Neural crest cell (in vitro differentiated cells): ENCODE measurements at places on chromosomes 6 and 20. TPM values are rescaled to one million over a fixed set of nuclear protein-coding genes. Genes with fewer than 3 reads are reported as not detected.
A peak's percentile ranks its signal among the peaks of the same experiment; 100 is the strongest.

HUS1B gene
- total RNA-seq = 0.40 and 0.59 TPM in 2 replicates

OR2B6 gene
- not detected in 2 replicates for total RNA-seq

C20orf204 gene
- total RNA-seq = 2.1 and 2.3 TPM in 2 replicates

ID4 gene
- 104 and 106 TPM in 2 replicates for total RNA-seq

DTD1 gene
- 68.2 and 73.4 TPM in 2 replicates for total RNA-seq

UNC5CL gene
- 1.5 and 1.6 TPM in 2 replicates for total RNA-seq

LY6G6F gene
- total RNA-seq = not detected in 2 replicates

GRCh38 chr20:31721408-31722256 lies 1.0 kb downstream of the BCL2L1 start:
- DNase-seq = no peak

DNA sequence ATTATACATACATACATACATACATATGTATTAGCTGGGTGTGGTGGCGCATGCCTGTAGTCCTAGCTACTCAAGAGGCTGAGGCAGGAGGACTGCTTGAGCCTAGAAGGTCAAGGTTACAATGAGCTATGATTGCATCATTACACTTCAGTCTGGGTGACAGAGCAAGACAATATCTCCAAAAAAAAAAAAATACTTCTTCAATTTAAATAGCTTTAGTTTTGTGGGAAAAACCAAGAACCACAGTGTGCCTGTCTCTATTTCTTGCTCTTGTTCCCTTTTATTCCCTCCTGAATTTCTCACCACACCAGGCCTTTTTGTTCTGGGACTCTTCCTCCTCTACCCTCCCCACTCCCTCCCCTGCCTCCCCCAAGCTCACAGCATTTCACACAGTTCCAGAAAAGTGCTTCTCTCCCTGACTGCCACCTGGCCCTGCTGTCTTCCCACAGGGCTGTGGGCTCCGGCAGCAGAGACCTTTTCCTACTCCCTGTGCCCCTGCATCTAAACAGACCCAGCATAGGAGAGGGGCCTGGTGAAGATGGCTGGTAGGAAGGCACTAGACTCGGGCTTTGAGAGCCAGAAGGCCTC lies 1.3 kb downstream of the C20orf203 start:
- DNase-seq = no peak

DNA sequence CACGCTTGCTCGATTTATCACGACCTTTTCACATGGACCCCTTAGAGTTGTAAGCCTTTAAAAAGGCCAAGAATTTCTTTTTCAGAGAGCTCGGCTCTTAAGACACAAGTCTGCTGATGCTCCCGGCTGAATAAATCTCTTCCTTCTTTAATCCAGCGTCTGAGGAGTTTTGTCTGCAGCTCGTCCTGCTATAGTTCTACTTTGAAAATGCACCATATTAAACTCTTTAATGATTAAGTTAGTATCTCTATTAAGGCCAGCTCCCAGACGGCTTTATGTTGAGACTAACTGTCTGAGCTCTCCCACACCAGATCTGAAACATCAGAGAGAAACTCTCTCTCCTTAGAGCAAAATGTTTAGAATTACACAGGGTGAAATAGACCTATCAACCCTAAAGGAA lies 18.0 kb upstream of the GSTA3 start:
- no peak for DNase-seq

GRCh38 chr20:62289898-62290297 lies 12.9 kb upstream of the ADRM1 start:
- DNase-seq = no peak

DNA sequence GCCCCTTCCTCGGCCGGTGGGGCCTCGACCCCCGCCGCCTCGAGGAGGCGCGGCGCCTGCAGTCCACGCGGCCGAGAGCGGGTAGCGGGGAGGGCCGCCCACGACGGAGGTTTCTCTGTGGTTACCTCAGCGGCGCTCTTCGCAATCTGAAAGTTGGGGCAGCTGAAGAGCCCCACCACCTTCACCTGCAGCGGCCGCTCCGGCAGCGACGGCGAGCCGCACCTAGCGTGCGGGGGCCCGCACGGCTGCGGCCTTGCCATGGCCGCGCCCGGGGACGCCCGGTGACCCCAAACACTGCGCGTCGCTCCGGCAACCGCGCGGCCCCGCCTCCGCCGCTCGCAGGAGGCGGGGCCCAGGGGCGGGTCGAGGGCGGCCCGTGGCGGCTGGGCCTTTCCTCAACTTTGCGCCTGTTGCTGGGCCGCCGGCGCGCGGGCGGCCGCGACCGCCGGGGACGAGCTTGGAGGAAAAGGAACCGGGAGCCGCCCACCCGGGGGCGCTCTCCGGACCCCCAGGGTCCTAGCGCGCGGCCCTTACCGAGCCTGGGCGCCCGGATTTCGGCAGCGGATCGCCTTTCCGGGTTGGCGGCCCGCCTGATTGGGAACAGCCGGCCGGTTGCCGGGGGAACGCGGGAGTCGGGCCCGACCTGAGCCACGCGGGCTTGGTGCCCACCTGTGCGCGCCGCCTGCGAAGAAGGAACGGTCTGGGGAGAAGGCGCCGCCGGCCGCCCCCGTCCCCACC lies at the start of the genes PPIL6 and SMPD2:
Gene PPIL6, minus strand, starts transcription at position 298 of the 738 bp plus-strand sequence. Its CDS starts 38 bp downstream, at position 260.
Gene SMPD2, plus strand, starts transcription at position 394 of the 738 bp plus-strand sequence. CDS start 398 bp downstream, outside the sequence.
- DNase-seq = peak; percentile 72

DNA sequence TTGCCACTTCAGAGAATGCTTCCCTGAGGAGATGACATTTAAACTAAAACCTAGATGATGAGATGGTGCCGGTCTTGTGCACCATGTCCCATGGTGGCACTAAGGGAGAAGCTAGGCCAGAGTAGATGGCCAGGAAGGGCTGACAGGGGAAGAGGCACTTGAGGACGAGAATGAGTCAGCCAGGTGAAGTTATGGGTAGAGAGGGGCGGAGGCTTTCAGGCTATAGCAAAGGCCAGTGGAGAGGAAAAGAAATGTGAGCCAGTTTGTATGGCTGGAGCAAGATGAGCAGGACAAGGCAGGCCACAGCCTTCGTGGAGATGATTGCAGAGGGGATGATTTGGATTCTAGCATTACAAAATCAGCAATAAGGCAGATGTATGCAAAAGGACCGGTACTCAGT lies 44.7 kb upstream of the ADGRF4 start:
- no peak for DNase-seq

DNA sequence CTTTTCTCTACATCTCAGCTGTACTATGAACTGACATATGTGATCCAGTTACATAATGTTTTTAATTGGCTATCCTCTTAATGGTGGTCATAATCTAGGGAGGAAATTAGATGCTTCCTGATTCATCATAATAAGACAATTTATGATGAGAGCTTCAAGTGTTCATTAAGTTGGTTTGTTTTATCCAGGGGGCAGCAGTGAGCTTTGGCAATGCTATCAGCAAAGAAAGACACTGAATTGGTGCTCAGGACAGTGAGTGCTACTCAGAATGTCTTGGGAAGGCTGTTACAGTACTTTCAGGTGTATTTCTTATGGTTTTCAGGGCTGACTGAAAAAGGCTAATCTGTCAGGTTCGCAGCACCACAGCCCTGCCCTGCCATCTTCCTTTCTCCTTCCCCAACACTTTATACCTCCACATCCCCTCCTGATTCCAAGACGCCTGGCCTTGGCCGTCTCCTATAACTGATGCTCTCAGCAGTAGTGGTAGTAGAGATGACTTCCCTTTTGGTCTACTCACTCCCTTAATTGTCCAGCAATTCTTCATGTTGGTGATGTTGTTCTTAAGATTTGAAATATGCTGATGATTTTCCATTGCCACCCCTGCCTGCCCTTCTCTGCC lies 67.0 kb upstream of the TNFAIP3 start:
- no peak for DNase-seq

- no peak for DNase-seq
These were observed 127.4 kb downstream of the GJA10 start for GRCh38 chr6:90021711-90022110.

GRCh38 chr6:89411145-89412070 lies 665 bp downstream of the RRAGD start:
- peak; percentile 46 for DNase-seq

DNA sequence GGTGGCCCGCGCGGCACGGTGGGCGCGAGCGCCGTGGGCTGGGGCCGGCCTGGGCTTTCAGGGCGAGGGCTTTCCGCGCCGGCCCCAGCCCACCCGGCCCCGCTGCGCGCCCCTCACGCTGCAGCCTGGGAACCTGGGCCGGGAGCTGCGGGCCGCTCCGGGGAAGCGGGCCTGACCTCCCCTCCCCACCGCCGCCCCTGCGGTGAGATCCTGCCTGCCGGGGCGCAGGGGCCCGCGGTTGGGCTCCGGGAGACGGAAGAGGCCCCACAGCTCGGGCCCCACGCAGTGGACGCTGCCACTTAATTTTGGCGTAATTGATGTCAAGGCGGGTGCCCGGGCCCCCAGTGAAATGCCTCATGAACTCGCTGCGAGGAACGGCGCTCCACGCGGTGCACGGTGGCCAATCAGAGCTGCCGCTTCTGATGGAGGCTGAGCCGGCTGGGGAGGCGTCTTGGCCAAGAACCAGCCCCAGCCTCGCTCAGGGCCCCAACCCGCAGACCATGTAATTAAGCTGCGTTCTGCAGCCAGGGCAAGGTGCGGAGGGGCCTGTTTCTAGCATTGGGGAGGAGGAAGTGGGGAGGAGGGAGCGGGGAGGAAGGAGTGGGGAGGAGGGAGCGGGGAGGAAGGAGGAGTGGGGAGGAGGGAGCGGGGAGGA lies 96.1 kb upstream of the BHLHE23 start:
- DNase-seq = no peak

DNA sequence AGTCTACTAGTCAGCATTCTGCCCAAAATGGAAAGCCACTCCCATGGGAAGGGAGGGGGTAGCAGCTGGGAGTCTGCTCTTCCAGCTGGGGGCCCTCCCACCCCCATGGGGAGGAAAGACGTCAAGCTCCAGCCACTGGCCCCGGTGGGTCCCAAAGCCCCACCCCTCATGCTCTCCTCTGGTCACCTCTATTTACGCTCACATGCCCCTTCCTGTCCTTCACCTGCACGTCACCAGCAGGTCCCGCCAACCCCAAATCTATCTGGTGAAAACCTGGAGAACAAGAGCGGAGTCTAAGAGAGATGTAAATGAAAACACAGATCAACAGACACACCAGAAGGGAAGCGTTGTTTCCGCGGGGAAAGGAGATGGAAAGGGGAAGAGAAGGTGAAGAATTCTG lies 30.0 kb upstream of the ZBP1 start:
- DNase-seq = no peak

GRCh38 chr6:16494793-16495192 lies 256.4 kb downstream of the GMPR start:
- DNase-seq = no peak

DNA sequence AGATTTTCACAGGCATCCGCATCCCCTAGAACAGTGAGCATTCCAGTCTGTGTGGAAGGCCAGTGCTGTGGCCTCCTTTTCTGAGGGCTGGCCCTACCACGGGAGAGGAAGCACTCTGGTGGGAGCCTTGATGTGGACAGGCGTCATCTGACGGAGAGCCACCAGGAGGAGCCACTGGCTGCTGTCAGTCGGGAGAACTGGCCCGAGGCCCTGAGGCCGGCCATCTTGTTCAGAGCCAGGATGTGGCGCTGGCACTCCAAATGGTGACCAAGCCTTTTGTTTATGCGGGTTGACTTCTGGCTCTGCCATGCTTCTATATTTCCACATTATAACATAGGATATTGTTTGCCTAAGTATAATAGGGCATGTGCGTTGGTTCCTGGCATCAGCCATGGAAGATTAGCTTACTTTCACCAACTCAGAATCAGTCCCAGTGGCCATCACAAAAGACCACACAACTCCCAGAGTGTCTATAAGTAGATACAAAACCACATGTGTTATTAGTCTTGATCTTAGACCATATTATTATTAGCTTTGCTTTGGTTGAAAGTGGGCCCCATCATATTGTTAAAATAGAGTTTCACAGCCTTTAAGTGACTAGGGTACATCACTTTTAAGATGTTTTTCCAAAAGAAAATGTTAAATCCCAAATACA lies 273.9 kb upstream of the TAB2 start:
- DNase-seq = peak; percentile 23

DNA sequence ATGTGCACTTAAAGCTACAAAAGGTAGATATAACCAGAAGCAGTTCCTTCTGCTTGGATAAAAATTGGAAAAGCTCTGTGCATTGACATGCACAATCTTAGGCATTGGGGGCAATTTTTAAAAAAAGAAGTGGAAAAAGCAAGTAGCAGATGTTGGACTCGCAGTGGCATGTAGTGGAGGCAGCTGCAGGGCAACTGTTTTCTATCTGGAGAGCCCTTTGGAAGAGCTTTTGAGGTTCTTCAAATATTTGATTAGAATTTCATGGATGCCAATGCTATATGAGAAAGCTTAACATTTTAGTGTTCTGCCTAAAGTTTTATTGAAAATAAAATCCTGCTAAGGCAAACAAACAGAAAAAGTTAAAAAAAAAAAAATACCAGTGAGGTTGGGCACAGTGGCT lies 388.3 kb upstream of the RNF217 start:
- DNase-seq = no peak

DNA sequence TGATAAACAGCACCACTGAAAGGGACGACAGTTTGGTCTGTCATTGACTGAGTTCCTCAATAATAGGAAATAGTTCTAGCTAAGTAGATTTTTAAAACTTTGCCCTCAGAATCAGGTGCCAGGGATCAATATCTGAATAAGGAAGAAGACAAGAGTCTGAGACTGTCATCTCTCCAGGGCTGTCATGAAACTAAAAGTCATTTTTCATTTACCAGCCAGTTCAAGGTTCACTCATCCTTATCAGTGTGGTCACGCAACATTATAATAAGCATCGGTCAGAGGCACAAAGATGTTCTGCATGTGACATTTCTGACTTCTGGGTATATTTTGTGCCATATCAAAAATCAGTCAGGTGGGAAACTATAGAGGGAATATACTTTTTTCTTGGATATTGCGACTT lies 52.5 kb upstream of the E2F3 start:
- no peak for DNase-seq

GRCh38 chr6:39396854-39397253 lies 74.4 kb upstream of the KCNK16 start:
- DNase-seq = no peak

DNA sequence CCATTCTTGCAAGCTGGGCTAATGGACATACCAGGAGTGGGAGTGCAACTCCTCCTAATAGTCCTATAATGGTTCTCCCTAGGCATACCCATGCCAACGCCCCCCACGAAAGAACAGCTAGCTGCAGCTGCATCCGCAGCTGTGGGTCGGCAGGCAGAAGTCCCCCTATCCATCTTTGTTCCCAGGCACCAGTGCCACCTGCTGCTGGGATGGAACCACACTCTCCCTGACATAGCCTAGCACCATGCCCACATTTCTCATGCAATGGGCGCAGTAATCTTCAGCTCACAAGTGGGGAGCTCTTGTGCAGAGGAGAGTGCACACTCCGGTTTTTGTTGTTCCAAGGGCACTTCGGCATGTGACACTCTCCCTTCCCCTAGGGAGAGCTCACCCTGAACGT lies 567.8 kb downstream of the GRIK2 start:
- DNase-seq = no peak

DNA sequence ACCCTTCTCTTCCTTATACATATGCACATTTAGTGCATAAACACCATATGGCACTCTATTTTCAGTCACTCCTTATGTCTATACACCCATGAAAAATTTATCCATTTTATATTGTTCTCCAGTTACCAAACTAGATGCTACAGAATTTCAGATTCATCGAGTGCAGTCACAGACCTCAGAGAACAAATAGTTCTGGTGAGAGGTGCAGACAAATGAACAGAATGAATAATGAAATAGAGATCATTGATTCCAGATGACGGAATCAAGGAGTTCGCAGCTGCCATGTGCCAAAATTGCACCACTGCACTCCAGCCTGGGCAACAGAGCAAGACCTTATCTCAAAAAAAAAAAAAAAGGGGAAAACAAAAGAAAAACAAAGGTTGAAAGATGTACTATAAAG lies 214.8 kb upstream of the CEP162 start:
- no peak for DNase-seq

GRCh38 chr6:138541823-138542481 lies 42.7 kb upstream of the NHSL1 start:
- no peak for DNase-seq

GRCh38 chr6:131828080-131828479 lies 20.3 kb downstream of the ENPP1 start:
- DNase-seq = no peak

GRCh38 chr6:106486236-106486635 lies 125.7 kb downstream of the CRYBG1 start:
- no peak for DNase-seq
